ENCODE measurements at places on chromosomes 11 and 22.

- no peak for DNase-seq
Observed at GRCh38 chr11:27651711-27652110, 48.5 kb downstream of the BDNF start.

DNA sequence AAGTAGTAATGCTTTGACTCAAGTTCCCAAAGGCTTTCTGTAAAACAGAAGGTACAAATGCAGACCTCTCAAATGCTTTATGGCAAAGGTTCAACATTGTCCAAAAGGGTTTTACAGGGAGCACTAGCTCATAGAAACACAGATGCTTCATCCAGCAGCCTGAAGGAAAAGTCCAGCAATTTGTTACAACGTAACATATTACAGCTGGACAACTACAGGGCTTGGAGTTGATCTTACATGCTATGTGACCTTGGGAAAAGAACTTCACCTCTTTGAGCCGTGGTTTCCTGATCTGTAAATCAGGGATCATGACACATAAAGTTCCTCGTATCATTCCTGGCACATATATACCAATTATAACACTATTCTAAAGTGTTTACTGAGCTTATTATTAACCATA is 84.9 kb downstream of the DDIAS start:
- DNase-seq: no peak

GRCh38 chr11:87187930-87188329 is 150.2 kb downstream of the TMEM135 start:
- DNase-seq: no peak

DNA sequence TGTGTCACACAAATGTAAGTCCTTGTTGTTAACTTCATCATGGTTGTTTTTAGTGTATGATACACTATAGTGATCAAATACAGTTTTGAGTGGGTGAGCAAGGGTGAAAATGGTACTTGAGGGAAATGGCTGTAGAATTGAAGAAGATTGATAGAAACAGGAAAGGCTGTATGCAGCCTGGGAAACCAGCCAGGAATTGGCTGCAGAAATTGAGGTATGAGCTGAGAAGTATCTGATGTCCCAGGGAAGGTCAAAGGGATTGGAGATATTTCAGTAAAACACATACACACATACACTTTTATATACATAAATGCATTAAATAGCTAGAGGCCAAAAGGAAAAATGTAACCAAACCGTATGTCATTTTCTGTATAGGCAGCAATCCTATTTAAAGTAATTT is 13.1 kb upstream of the YAP1 start:
- no peak for DNase-seq

DNA sequence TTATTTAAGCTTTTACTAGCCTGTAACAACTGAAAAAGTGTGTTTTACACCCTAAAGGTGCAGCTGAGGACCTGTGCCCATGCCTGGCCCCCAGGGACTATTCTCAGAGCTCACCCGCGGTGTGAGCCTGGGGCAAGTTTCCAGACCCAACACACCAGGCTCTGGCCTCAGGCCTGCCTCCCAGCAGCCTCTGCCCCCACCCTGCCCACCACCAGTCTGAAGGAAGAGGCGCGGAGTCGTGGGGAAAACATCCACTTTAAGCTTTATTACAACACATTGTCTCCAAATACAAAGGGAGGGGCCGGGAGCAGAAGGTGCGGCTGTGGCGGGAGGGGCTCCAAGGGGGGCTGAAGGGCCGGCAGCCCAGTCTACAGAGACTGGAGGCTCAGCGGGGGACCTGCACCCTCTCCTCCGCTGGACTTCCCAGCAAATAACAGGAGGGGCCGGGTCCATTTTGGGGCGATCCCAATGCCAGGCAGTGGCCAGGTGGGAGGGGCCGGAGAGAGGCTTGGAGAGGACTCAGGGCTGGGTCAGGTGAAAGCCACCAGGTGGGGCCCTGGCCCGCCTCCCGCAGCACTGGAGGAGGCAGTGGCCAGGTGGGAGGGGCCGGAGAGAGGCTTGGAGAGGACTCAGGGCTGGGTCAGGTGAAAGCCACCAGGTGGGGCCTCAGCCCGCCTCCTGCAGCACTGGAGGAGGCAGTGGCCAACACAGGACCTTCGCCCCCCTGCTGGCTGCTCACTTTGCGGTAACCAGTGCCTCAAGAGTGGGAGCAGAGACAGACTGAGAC is 18.1 kb downstream of the DUSP8 start:
- no peak for DNase-seq

- DNase-seq: peak; percentile 51
Observed at GRCh38 chr22:20080445-20080775, 369 bp downstream of the DGCR8 start.

DNA sequence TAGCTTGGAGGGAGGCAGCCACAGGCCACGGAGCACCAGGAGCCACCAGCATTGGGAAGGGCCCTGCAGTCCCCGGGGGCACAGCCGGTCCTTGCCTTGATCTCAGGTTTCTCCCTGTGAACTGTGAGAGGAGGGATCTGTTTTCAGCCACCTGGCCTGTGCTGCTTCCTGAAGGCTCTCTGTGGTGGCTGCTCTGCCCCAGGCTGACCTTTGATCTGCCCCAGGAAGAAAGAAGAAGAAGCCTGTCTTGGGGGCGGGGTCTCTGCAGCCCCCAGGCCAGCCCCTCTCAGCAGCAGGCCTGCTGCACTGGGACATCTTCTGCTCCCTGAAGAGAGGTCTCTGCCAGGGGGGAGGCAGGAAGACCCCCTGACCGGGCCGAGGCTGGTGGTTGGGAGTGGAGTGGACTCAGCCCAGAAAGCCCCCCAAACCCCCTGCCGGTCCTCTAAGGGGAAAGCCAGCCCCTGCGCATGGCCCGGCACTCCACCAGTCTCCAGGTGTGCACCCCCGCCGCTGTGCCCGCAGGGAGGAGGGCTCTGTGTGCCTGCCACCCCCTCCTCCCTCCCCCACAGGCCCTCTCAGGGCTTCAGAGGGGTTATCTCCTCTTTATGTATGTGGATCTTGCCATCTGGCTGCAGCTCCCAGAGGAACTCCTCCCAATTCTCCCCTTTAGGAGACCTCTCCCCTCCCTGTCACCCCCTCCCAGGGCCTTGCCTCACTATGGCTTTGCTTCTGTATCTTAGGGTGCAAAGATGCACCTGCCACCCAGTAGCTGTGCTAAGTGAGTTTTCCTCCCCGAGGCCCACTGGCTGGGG is 675.3 kb downstream of the BRD1 start:
- DNase-seq: no peak

DNA sequence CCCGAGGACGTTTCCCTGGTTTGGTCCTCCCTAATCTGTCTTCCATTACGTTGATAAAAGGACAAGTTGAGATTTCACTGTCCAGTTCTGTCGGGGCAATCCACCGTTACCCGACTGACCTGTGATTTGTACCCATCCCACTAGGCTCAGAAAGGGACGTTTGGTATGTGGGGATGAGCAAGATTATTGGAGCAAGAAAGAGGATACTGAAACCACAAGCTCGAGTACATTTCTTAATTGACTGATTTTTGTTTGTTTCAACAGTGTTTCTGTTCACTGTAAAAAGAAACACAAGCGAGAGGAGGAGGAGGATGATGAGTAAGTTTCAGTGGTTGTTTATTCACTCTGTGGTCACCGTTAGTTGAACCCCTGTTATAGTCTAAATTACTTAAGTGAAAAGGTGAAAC is 969 bp downstream of the CCDC117 start:
- peak; percentile 21 for DNase-seq

DNA sequence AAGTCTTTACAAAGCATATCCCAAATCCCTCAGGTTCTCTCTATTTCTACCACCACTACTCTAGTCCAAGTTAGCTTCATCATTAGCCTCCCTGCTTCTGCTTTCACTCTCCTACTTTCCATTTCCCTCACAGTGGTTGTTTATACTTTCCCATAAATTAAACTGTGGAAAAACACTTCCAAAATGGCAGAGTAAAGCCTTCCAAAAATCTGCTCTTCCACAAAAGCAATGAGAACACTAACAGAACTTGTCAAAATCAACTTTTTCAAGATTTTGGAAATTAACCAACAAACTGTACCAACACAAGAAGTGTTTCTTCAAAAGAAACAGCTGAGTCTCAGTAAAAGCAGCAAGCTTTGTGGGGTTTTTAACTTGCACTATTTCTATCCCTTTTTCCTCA is 71.8 kb downstream of the TTC28 start:
- DNase-seq: no peak

GRCh38 chr11:16278979-16279378 is 77.4 kb downstream of the SOX6 start:
- no peak for DNase-seq

DNA sequence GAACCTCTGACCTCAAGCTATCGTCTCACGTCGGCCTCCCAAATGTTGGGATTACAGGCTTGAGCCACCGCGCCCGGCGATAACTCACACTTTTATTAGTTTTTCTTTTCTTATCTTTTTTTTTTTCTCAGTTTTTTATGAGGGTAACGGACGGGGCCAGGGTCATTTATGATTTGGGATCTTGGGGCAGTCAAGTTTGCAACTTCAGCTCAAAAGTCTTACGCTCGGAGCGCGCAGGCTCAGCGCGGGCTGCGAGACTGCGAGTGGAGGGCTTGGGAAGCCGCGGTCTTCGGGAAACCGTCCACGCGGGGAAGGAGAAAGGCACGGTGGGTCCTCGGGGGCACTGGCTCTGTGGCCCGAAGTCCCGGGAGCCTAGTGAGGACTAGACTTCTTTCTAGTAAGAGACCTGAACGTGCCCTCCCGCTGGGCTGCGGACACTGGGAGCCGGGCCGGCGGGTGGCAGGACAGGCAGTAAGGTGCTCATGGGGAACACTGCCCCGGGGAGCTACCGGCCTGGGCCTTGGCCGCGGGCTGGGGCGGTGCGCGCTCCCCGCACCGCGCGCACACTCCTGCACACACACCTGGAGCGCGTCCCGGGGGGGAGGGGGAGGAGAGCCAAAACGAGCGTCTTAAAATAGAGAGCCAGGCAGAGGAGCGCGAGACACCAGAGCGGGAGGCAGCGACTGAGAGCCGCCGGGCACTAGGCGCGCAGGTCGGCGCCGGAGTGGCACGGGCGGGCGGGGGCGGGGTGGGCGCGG is 476 bp upstream of the BARX2 start:
- no peak for DNase-seq

- no peak for DNase-seq
Observed at GRCh38 chr11:125799808-125800207, 11.9 kb downstream of the PATE3 start.

GRCh38 chr22:46079861-46080821 is 70.2 kb upstream of the PPARA start:
- no peak for DNase-seq

GRCh38 chr11:6438979-6439571 is 1.7 kb downstream of the HPX start:
- peak; percentile 82 for DNase-seq

DNA sequence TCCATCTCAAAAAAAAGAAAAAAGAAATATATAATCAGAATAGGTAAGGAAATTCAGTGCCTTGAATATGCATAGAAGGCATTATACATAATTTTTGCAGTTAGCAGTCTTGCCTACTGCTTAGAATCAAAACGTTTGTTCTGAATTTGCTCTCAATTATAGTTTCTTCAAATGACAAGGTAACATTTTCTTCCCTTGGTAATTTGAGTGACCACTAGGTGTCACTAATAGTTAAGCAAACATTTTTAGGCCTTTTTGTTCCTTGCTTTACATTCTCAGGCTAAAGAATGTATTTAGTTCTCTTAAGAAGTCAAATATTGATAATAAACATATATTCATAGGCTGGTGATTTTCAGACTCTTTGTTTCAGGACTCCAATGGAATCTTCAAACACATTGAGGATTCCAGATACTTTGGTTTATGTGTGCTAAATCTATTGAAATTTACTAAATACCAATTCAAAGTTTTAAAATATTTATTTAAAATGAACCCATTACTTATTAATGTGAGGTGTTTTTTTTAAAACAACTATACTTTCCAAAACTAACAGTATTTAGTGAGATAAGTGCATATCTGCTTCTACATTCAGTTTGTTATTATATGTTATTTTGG is 55.0 kb upstream of the DEPDC7 start:
- DNase-seq: peak; percentile 72

DNA sequence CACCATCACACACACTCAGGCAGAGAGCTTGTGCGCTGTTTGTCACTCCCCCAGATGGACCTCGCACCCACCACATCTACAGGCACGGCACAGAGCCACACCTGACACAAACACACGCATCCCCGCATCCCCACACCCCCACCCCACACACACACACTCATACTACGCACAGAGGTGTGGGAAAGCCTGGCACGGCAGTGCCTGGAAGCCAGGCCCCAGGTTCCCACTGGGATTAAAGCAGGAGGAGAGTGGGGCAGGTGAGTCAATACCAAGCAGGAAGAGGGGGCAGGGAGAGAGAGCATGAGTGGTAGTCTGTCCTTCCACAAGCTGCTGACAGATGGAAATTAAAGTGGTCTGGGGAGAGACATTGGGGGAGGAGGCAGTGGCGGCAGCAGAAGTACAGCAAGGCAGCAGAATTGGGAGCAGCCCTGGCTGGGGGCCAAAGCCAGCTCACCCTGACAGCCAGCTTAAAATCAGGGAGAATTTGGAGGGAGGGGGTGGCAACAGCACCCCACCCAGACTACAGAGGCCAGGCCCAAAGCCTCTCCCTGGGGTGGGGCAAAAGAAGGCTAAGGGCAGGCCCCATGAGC is 20.7 kb downstream of the TNKS1BP1 start:
- no peak for DNase-seq

GRCh38 chr11:125390946-125391345 is 105.1 kb downstream of the FEZ1 start:
- no peak for DNase-seq

GRCh38 chr11:57386178-57386940 is 4.1 kb downstream of the PRG2 start:
- no peak for DNase-seq

GRCh38 chr11:73374151-73374550 is 2.0 kb upstream of the RELT start:
- no peak for DNase-seq

- DNase-seq: no peak
Observed at GRCh38 chr11:32919338-32919737, 26.7 kb downstream of the QSER1 start.

DNA sequence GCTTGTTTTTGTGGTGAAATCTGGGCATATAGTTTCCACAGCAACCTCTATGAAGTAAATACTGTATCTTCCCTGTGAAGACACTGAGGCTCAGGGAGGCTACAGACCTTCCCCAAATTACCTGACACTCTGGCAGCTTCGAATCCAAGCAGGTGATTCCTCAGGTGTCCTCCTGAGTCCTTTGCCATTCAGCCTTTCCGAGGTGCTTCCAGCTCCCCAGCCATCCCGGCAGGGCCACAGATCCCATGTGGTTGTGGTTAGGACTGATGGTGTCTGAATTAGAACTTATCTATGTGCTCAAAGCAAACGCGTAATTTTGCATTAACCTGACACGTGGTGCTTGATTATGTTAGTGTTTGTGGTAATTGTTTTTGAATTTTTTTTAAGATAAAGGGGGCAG is 785.6 kb downstream of the BRD1 start:
- no peak for DNase-seq

DNA sequence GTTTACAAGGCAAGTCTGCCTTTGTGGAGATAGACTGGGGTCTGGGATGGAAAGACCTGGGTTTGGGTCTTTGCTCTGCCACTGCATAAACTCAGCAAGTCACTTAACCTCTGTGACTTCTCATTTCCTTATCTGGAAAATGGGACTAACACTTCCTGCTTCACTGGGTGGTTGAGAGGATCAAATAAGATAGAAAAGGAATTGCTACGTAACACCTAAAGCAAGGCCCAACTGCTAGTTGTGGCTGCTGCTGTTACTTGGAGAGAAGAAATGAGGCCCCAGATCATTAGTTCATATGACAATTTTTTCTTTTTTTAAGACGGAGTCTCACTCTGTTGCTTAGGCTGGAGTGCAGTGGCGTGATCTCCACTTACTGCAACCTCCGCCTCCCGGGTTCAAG is 5.9 kb downstream of the PTPRJ start:
- DNase-seq: no peak
